Activated naive CD8-positive, alpha-beta T cell treated with anti-CD3 and anti-CD28 coated beads, Interleukin-2, amount 50 U/mL, for 24 hours (primary cell): ENCODE measurements at places on chromosomes 5 and 9.
A peak's percentile ranks its signal among the peaks of the same experiment; 100 is the strongest.

DNA sequence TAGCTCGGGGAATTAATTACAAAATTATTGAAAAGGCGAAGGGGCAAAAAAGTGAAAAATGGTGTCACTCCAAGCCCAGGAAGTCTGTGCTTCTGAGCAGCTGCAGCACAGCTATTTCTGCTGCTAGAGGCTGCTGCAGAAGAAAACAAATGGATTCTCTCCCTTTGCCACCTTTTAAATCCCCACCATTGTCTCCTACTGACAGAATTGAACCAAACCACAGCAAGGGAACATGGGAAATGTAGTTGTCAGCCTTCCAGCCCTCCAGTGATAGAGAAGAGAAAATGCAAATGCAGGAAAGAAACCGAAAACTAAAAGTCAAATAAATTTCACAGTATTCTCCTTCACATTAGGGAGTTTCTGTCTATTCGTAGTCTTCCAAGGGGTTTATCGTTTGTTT, 33.4 kb upstream of the CDC42SE2 start:
- no peak for DNase-seq

GRCh38 chr9:125922854-125923253, 175.7 kb downstream of the PBX3 start:
- no peak for DNase-seq

GRCh38 chr5:38709678-38710306, 136.0 kb upstream of the OSMR start:
- no peak for DNase-seq

GRCh38 chr5:81192373-81192750, 40.8 kb upstream of the CKMT2 start:
- no peak for DNase-seq

DNA sequence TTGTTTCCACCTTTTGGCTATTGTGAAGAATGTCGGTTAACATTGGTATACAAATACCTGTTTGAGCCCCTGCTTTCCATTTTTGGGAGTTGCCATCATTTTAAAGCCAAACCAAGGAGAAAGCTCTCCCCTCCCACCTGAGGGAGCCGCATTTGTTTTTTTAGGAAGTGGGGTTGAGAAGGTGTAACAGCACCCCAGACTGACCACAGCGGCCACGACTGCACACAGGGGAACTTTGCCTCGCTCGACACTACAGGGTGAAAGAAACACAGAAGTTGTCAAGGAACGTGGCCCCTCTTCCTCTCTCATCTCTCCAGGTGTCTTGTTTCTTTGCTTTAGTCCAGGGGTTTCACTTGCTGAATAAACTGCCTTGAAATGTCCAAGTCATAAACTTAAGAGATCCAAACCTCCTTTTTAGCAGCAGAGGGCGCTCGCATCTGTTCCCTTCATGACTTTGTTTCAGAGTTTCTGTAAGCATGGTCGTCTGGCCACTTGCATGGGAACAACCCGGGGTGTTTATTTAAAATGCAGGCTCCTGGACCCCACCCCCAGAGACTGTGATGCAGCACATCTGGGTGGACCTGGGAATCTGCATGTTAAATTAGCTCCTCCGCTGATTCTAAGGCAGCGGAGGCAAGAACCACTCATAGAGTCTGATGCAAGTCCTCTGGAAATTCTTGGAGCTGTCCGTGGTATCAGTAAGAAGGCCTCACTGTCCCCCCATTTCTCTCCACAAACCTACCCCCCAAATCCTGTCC, 2.1 kb upstream of the TTLL11 start:
- DNase-seq: peak; percentile 52
